Tibial nerve (tissue), 4 donors: ENCODE measurements at places on chromosomes 2 and 18.

DNA sequence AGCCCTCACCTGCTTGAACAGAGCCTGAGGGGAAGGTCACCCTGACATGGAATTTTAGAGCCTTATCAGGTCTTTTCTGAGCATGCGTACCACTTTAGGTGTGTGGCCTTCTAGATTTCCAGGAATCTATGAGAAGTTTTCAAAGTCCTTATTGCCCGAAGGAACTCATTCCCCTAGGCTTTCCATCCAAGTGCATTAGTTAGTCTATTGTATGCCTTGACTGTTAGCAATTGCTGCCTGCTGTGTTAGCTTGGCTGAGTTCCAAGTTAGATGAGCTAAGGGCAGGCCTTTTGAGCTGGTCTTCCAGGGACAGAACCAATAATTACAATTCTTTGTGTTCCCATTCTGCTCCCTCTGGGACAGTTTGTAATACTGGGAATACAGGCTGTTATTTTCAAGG lies 30.8 kb upstream of the PUM2 start:
- no peak for DNase-seq

GRCh38 chr2:219997341-219997851 lies 370.0 kb downstream of the SLC4A3 start:
- DNase-seq = peak; percentile 16

DNA sequence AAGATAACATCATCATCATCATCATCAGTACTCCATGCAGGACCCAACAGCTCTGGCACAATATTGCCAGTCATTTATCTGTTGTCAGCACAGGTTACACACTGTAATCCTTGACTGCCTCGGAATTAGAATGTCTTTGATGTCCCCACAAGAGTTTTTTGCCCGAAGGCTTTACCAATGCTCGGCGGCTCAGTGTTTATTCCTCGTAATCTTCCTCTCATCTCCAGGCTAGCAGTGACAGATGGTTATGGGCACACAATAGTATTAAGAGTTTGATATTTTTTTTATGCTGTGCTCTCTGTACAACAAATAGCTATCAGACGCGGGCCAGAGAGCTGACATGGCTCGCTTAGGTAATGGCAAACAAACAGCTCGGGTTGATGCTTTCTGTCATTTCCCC lies 515.2 kb downstream of the ZEB2 start:
- DNase-seq = no peak

DNA sequence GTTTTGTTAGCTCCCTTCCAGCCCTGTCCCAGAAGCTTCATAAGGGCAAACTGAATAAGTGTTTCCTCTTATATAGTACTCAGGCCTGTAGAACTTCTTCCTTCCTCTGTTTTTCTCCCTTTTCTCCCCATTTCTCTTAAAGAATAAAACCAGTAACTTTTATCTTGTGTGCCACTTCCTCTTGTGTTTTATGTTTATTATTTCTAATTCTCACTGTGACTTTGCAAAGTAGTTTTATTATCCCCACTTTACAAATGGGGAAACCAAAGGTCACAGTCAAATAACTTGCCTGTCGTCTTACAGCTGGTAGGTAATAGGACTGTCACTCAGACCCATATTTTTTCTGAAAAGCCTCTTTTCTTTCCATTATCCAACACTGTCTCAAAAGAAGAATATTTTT lies 42.4 kb downstream of the RBBP8 start:
- DNase-seq = no peak

- DNase-seq = no peak
Measured at GRCh38 chr2:160538115-160538514, 44.5 kb upstream of the RBMS1 start.

DNA sequence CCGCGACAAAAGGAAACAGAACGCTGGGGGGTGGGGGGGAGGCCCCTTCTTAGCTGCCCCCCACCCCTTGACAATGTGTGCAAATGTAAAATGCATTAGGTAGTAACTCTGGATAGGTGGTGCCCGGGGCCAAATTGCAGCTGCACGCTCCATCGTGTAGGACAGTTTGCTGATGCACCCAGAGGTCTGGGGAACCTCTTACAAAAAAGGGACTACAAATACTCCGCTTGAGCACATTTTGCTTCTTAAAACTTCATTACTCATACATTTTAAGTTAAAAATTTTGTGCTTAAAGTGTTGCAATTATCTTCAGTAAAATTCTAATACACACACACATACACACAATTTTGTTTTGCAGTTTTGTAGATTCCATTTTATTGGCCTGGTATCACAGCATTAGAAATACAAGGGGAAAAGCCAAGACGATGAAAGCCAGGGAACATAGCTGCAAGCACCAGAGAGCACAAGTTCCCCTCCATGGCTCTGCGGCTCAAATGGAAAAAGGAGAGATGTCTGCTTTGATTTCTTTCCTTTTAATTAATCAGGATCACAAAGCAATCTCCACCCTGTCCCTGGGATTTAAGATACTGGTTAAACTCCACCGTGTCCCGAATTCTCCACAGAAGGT lies 582.1 kb downstream of the ZEB2 start:
- no peak for DNase-seq

GRCh38 chr2:23756593-23757292 lies 170.2 kb downstream of the ATAD2B start:
- DNase-seq = no peak

GRCh38 chr2:236984046-236984445 lies 101.6 kb upstream of the COPS8 start:
- DNase-seq = no peak

DNA sequence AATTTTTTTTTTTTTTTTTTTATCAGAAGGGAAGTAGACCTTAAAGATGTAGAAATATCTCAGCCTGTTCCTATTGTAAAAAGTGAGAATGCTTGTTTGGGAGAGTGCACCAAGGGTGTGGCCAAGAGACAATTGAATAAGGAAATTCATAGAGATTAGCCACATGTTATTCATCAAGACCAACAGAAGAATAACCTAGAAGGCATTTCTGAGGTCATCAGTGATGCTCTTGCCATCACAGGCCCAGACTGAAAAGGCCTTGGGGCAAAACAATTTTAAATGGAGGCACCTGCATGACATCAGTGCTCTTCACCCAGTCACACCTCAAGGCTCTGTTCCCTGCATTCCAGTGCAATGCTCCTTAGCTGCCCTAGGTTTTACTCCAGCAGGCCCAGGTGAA lies 2043.3 kb upstream of the PIK3C3 start:
- no peak for DNase-seq

- no peak for DNase-seq
Measured at GRCh38 chr2:203949228-203949627, 12.7 kb downstream of the ICOS start.

DNA sequence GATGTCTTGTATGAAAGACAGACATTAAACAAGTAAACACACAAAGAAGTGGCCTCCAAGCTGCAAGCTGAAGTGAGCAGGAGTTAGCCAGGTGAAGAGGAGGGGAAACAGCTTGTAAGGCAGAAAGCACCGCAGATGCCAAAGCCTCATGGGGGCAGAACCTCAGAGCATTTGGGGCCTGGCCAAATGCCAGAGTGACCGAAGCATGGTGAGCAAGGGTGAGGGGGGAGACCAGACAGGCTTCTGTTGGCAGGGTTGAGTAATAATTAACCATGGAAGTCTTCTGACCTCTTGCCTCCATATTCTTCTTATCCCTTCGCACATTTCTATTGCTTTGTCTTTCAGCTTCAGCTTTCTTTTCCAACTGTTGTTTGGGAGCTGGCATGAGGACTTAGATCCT lies 5.6 kb downstream of the QPCT start:
- no peak for DNase-seq

GRCh38 chr18:45100321-45101105 lies 419.8 kb downstream of the SETBP1 start:
- DNase-seq = no peak

DNA sequence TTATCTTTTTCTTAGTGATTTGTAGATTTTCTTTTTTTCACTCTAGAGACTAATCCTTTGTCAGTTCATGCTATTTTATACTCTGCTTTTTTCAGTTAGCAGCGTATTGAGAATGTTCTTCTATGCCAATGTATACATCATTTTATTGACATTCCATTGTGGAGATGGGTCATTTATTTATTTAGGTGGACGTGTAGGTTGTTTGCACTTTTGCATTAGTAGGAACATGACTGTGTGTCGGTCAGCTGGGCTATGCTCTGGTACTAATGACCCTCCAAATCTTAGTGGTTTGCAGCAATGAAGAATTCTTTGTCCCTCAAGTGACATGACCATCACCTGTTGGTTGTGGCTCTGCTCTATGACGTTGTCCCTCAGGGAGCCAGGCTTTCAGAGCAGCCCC lies 33.6 kb downstream of the HPCAL1 start:
- DNase-seq = no peak

DNA sequence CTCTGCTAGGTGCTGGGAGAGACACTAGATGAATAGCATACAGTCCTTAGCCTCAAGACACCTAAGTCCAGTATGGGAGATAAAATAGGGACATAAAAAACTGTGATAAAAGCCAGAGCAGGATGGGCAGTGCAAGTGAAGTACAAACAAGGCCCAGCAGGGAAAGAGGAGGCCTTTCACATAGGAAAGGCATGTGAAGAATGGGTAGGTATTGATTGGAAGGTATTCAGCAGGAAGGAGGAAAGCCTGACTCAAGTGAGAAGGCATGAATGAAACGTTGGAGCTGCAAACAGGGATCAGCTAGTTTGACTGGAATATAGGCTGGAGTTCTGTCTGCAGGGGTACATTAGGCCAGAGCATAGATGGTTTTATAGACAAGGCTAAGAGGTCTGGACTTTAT lies 11.0 kb upstream of the CXCR4 start:
- no peak for DNase-seq

DNA sequence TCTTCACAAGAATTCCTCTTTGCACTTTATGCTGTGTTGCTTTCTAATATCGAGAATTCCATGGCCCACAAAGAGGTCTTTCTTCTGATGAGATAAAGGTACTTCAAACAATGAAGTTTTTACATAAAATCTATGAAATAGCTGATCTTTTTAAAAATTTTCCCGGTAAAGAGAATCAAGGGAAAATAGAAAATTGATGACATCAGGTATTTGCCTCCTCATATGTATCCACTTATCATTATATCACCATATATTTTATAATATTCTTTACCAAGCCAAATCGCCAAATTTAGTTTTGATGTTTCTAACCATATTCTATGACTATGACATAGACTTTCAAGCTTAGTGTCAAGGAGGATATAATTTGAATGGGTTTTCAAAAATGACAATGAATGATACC lies 139.8 kb downstream of the CHST9 start:
- no peak for DNase-seq

DNA sequence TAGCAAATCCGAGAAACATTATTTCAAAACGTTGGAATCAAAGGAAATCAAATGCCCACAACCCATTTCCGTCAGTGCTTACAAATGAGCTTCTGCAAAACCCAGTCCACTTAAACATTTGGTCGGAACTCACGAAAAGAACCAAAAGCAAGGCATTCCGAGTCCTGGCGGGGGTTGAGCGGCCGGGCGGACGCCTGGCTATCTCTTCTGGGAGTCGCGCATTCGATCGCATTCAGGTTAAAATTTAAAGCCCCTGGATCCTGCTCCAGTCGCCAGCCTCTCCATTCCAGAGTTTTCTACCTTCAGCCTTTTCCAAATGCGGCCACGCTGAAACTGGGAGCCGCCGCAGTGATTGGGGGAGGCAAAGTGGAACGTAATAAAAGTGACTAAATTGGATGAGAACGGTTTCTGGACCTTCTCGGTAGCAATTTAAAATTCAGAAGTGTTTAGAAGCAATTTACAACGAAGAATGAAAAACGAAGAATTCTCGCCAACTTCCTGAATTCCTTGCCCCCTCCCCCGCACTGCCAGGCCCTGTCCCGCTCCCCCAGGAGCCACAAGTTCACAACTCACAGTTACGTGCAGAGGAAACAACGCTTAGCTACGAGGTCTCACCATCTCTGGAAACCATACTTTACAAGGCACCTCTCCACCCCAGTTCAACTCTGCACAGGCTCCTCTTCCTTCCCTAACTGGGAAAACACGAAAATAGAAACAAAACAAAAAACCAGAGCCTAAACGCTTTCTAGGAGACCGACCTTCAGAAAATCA lies 1.7 kb upstream of the GATA6 start:
- DNase-seq = no peak

GRCh38 chr18:61528961-61529360 lies 195.7 kb downstream of the CDH20 start:
- no peak for DNase-seq

GRCh38 chr2:72934683-72935610 lies 17.6 kb downstream of the EMX1 start:
- no peak for DNase-seq

DNA sequence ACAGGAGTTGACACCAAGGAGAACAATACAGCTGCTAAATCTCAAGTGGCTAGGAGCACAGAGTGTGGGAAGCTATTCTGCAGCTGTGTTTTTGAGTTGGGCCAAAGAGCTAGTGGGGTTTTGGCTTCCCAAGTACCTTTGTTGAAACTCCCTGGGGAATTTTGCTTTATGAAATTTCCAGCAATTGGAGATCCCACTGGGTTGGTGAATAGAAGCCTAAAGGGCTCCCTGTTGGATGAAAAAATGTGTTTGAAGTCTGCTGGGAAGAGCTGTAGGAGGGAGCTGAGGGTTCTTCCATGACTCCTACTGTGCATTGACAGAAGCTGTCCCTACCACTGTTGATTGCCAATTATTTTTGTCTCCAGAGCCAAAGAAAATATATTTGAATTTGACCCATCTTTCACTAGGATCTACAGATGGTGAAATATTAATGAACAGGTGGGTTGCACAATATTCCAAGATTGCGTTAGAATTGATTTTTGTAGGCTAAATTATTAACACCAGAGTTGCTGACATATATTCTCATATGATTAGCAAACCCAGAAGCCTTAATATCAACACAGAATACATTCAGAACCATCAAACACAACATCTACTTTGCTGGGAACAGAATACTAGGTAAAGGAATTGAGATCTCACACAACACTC lies 95.4 kb upstream of the CYP1B1 start:
- DNase-seq = no peak

GRCh38 chr2:64492272-64492671 lies 31.9 kb upstream of the AFTPH start:
- DNase-seq = no peak

- no peak for DNase-seq
Measured at GRCh38 chr2:167944825-167945659, 302.4 kb downstream of the STK39 start.

DNA sequence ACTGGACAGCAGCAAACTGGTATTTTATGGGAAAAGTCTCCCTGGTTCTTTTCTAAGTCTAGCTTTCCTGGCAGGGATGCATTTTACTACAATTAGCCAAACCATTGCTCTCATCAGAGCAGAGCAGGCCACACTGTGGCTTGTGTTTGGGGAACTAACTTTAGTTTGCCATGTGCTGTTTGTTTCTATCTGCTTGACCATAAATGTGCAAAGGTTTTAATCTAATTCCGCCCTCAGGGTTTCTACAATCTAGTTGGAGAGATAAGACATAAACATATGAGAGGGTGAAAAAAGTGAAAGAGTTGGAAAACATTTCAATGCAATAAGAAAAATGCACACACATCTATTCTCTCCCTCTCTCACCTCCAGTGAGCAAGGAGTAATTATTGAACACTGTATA lies 86.9 kb upstream of the MAPK4 start:
- DNase-seq = no peak

GRCh38 chr2:120853306-120854013 lies 117.8 kb downstream of the GLI2 start:
- DNase-seq = no peak

- no peak for DNase-seq
Measured at GRCh38 chr2:178874529-178875240, 67.5 kb upstream of the TTN start.
